ENCODE measurements at places on chromosomes 2 and 18.

DNA sequence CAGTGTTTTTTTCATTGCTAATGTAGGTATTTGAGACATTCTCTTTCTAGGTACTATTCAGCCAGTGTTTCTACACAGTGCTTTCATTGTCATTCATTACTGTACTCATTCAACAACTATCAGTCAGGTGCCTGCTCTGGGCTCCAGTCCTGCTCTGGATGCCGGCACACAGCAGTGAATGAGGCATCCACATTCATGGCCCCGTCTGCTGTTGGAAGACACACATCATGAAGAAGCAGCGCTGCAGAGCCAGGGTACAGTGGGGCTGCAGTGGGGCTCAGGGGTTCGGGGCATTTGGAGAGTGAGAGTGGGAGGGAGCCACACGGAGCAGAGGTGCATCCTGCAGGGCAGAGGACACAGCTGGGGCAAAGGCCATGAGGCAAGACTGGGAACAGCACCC, 737.2 kb upstream of the RAB6C start:
- DNase-seq: no peak

- no peak for DNase-seq
These were observed 22.6 kb downstream of the ANXA4 start for GRCh38 chr2:69764286-69765095.

DNA sequence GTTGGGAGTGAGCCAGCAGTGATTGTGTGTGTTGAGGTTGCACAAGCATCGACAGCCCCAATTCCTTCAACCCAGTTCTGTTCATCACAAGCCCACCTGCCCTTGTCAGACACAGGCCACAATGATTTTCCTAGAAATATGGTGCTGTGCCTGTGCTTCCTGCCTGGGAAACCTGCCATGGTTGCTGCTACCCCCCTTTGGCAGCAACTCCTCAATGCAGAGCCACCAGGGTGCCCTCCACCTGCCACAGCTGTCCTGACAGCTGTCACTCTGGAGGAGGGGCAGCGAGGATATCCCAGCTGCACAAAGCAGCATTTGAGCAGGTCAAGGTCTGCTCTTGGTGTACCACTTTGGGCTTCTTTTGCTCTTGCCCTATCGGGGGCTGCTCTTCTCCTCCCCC, 27.1 kb downstream of the SMIM21 start:
- no peak for DNase-seq

- no peak for DNase-seq
These were observed 2028.6 kb upstream of the CELF4 start for GRCh38 chr18:39594206-39594605.

- DNase-seq: no peak
These were observed 776.9 kb upstream of the FSHR start for GRCh38 chr2:49931241-49931640.

GRCh38 chr2:215529271-215529670, 93.4 kb upstream of the FN1 start:
- DNase-seq: no peak
